Natural killer cell treated with Interleukin-12 subunit alpha and Interleukin-12 subunit beta and Interleukin-15 and Interleukin-18, amount 100 ng/mL, for 72 hours (primary cell): ENCODE measurements at places on chromosomes 11 and 22.
A peak's percentile ranks its signal among the peaks of the same experiment; 100 is the strongest.

DNA sequence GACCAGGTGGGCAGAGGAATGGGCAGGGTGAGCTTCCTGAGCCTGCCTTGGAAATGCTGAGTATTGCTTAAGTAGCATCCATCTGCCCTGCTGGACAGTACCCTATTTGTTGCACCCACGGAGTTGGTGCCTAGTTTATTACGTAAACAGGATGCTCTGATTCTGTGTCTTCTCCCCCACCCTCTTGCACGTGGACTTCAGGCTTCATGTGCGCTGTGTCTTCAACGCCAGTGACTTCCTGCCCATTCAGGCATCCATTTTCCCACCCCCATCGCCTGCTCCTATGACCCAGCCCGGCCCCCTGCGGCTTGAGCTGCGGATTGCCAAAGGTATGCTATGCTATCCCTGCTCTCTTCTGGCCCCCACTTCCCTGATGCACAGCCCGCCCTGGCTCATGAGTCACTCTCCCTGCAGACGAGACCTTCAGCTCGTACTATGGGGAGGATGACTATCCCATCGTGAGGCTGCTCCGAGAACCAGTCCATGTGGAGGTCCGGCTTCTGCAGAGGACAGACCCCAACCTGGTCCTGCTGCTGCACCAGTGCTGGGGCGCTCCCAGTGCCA lies 5.7 kb downstream of the ZP1 start:
- no peak overlapping the region for H3K27ac ChIP-seq
- no peak overlapping the region for H3K4me3 ChIP-seq
- H3K36me3 ChIP-seq: no peaks in the 10 kb centered on the region
- H3K27me3 ChIP-seq: no peaks in the 10 kb centered on the region

- no peaks in the 10 kb centered on the region for H3K27me3 ChIP-seq
- peak overlapping the region; percentile 13 for H3K27ac ChIP-seq
- peak overlapping the region; percentile 41 for H3K4me3 ChIP-seq
- no peaks in the 10 kb centered on the region for H3K36me3 ChIP-seq
Observed at GRCh38 chr22:40051322-40051721, 56.6 kb downstream of the FAM83F start.

DNA sequence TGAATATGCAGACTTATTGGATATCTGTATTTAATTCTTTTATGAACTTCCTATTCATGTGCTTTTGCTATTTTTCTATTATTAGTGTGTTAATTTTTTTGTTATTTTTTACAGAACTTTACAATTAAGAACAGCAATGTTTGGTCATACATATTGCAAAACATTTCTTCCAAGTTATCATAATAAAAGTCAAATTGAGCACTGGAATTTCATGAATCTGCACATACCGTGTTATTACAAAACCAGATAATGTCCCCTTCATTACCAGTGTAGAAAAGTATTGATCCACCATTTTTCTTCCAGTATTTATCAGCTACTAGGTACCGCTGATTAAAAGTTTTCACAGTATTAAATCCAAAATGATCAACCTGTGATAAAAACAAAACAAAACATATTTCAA lies 40.5 kb downstream of the PRCP start:
- no peak overlapping the region for H3K27ac ChIP-seq
- H3K4me3 ChIP-seq: no peak overlapping the region
- no peak for DNase-seq
- peaks cover 2% of the 10 kb centered on the region for H3K4me1 ChIP-seq

DNA sequence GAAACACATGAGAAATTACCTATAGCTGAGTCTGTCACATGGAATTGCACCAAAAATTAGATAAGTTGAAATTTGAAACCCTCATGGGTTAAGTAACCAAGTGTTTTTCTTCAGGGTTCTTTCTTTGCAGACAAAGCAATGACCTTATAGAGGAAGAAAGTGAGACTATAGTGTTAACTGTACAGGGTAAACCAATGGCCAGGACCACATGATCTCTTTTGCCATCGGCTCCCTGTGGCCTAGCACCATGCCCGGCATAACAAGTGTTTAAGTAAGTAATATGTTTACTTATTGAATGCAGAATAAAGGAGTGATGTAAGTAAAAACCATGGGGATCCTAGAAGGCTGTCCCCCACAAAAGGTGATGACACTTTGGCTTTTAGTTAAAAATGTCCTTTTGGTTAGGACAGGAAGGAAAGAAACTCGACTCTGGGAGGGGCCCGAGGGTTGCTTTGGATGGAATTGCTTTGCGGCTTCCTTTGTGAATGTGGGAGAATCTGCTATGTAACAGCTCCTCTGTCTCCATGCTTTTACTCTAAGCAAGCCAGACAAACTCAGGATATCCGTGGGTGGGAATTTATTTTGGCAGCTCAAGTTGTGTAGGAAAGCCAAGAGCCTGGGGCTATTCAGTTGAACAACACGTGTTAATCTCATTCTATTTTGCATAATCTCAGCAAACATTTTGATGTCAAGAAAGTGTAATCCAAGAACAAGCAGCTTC lies 454.7 kb downstream of the INSC start:
- no peaks in the 10 kb centered on the region for H3K27me3 ChIP-seq
- H3K4me3 ChIP-seq: no peak overlapping the region
- no peaks in the 10 kb centered on the region for H3K4me1 ChIP-seq
- no peaks in the 10 kb centered on the region for H3K36me3 ChIP-seq
- DNase-seq: no peak
- no peak overlapping the region for H3K27ac ChIP-seq

GRCh38 chr11:26762089-26762488 lies 40.2 kb upstream of the SLC5A12 start:
- no peak overlapping the region for H3K4me3 ChIP-seq
- H3K36me3 ChIP-seq: no peaks in the 10 kb centered on the region
- H3K27ac ChIP-seq: no peak overlapping the region
- H3K4me1 ChIP-seq: no peaks in the 10 kb centered on the region
- H3K27me3 ChIP-seq: no peaks in the 10 kb centered on the region

- no peak for DNase-seq
- no peak overlapping the region for H3K4me3 ChIP-seq
- H3K27ac ChIP-seq: no peak overlapping the region
- H3K27me3 ChIP-seq: no peaks in the 10 kb centered on the region
- peaks cover 6% of the 10 kb centered on the region for H3K36me3 ChIP-seq
Observed at GRCh38 chr11:99535406-99535805, 514.7 kb downstream of the CNTN5 start.

DNA sequence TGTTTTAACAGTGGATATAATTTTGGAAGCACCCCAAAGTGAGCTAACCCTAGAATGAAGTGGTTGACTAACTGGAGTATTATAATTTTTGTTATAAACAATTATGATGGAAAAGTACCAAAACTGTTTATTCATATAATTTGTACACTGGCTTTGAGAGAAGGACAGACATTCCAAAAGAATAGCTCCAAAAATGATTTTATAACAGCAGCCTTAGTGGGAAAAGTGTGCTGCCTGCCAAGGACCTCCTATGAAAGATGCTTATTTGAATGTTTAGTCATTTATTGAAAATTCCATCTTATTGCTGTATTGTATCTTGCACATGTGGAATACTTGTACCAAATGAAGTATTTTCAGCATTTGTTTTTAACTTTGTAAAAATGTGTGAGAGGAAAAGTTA lies 169.8 kb downstream of the GUCY1A2 start:
- H3K36me3 ChIP-seq: no peaks in the 10 kb centered on the region
- H3K4me1 ChIP-seq: no peaks in the 10 kb centered on the region
- no peaks in the 10 kb centered on the region for H3K27me3 ChIP-seq

DNA sequence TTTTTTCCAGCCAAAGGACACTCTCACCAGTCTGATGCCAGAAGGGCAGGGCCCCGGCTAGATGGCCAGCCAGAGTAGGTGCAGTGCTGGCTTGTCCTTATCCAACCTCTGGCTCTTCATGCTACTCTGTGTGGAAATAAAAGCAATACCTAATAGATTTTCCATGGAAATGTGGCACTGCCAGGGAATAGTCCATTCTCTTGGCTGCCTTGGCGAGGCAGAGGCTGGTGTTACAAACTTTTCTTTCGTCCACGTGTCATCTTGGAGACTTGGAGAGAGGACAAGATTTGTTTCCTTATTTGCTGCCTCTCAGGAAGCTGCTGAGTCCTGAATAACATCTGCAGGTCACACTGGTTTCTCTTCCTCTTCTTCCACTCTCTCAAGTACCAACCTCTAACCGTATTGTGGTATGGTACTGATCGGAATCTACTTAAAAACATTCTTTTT lies 17.2 kb upstream of the C1QTNF4 start:
- H3K4me3 ChIP-seq: no peak overlapping the region
- H3K36me3 ChIP-seq: no peaks in the 10 kb centered on the region
- no peak for DNase-seq

DNA sequence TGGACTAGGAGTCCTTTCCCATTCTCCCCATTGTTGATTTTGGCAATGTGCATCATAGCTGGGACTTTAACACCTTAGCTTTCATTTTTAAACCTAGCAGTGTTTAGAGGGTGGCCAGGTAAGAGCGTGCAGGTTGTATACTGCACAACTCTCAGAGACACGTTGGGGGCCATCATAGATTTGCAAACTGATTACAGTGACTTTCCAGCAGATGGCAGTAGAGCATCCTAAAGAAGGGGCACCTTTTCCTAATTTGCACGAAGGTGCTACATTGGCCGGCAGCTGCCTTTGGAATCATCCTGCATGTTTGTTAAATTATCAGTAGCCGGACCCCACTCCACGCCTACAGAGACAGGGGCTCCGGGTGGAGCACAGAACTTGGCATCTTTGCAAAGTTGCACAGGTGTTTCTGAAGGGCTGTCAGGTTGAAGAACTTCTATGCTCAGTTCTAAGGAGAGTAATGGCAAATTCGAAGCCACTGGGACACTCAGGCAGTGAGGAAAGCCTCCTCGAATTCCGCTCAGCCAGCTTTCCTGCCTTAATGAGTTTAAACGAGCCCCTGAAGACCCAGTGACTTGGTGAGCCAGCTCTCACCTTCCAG lies 7.7 kb downstream of the LHFPL7 start:
- no peaks in the 10 kb centered on the region for H3K4me1 ChIP-seq
- peaks cover 6% of the 10 kb centered on the region for H3K27me3 ChIP-seq
- no peak for DNase-seq
- no peak overlapping the region for H3K27ac ChIP-seq
- H3K4me3 ChIP-seq: no peak overlapping the region

- H3K27me3 ChIP-seq: no peaks in the 10 kb centered on the region
- no peaks in the 10 kb centered on the region for H3K36me3 ChIP-seq
- DNase-seq: no peak
- H3K27ac ChIP-seq: no peak overlapping the region
- H3K4me3 ChIP-seq: no peak overlapping the region
Observed at GRCh38 chr11:18427240-18427639, 15.1 kb downstream of the LDHC start.

- H3K4me1 ChIP-seq: peaks cover 15% of the 10 kb centered on the region
- no peak overlapping the region for H3K4me3 ChIP-seq
- no peaks in the 10 kb centered on the region for H3K27me3 ChIP-seq
- H3K27ac ChIP-seq: no peak overlapping the region
Observed at GRCh38 chr11:47253660-47254059, 4.1 kb upstream of the NR1H3 start.

- no peaks in the 10 kb centered on the region for H3K4me1 ChIP-seq
- no peak overlapping the region for H3K4me3 ChIP-seq
- H3K36me3 ChIP-seq: peaks cover 7% of the 10 kb centered on the region
- peaks cover 33% of the 10 kb centered on the region for H3K27me3 ChIP-seq
- DNase-seq: no peak
Observed at GRCh38 chr22:44246615-44247326, 66.0 kb downstream of the SHISAL1 start.

GRCh38 chr11:99432677-99433076 lies 411.9 kb downstream of the CNTN5 start:
- no peak overlapping the region for H3K4me3 ChIP-seq
- H3K36me3 ChIP-seq: peaks cover 7% of the 10 kb centered on the region
- no peak overlapping the region for H3K27ac ChIP-seq

DNA sequence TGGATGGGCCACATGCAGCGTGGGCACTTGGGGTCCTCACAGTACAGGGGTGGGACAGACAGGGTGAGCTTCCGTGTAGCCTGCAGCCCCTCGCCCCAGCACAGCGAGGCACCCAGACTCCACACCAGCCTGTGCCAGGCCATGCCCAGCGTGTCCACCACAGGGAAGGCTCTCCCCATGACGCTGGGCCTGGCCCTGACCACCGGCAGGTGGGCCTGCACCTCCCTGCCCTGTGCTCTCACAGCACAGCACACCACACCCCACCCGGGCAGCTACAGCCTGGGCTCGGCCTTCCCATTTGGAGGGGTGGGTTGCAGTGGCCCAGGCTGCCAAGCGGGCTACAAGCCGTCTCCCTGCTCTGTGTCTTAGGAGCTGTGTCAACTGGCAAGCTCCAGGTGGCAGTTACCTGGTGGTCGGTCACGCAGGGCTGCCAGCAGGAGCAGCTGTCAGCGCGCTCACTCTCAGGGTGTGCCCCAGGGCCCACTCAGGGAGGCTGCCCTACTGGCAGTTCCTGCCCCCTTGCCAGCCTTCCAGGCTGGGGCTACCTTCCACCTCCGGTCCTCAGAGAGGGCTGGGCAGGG lies 4.6 kb downstream of the MOB2 start:
- H3K27ac ChIP-seq: no peak overlapping the region
- no peaks in the 10 kb centered on the region for H3K27me3 ChIP-seq
- H3K4me1 ChIP-seq: peaks cover 16% of the 10 kb centered on the region
- DNase-seq: no peak

GRCh38 chr11:2592559-2593392 lies 107.0 kb downstream of the KCNQ1OT1 start:
- H3K4me1 ChIP-seq: no peaks in the 10 kb centered on the region
- peaks cover 27% of the 10 kb centered on the region for H3K27me3 ChIP-seq
- DNase-seq: no peak
- H3K4me3 ChIP-seq: no peak overlapping the region

DNA sequence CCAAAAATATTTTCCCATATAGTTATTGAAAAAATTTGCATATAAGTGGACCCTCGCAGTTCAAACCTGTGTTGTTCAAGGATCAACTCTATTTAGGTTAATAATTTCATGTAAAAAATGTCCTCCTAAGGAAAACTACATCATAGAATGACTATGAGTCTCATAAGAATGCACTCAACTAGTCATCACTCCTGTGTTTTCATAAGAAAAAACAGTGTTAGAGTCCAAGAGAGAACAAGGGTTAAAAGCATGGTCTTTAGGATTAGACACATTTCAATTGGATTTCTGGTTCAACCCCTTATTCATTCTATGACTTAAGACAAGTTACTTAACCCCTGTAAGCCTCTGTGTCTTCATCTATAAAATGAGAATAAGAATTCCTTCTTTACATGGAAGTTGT lies 5.1 kb downstream of the PARVA start:
- H3K27me3 ChIP-seq: peaks cover 44% of the 10 kb centered on the region
- peaks cover 2% of the 10 kb centered on the region for H3K4me1 ChIP-seq
- DNase-seq: no peak
- no peaks in the 10 kb centered on the region for H3K36me3 ChIP-seq
- H3K4me3 ChIP-seq: no peak overlapping the region
- H3K27ac ChIP-seq: no peak overlapping the region
